ENCODE measurements at places on chromosomes 4 and X.

- no peak for DNase-seq
Observed at GRCh38 chr4:10083861-10084641, 32.5 kb downstream of the WDR1 start.

DNA sequence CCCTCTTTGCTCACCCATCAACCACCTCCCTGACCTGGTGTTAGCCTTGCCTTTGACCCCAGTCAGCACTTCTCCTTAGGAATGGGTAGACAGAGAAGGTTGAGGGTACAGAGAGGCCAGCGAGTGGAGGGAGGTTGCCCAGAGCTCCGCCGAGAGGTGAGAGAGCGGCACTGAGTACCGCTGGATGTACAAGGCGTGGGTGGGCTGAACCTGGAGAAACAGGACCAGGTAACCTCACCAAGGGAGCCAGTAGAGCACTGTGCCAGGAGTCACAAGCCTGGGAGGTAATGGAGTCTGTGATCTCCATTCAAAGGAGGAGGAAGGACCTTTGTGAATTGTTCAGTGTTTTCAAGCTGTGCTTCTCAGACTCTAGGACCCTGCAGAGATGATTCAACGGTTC is 256.2 kb downstream of the EVC2 start:
- no peak for DNase-seq

DNA sequence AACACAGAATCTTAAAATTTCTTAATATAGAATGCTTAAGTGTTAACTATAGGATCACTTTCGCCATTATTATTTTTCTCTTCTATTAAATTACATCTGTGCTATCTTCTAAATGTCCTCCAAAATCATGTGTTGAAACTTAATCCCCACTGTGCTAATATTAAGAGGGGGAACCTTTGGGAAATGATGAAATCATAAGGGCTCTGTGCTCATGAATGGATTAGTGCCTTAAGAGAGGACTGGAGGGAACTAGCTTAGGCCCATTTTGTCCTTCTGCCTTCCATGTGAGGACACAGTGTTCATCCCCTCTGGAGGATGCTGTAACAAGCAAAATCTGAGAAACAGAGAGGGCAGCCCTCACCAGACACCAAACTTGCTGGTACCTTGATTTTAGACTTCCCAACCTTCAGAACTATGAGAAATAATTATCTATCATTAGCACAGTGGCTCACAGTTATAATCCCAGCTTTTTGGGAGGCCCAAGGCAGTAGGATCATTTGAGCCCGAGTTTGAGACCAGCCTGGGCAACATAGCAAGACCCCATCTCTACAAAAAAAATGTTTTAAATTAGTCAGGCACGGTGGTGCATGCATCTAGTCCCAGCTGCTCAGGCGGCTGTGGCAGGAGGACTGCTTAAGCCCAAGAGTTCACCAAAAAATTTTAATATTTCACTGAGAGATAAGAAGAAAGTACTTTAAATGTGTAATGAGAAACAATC is 26.3 kb downstream of the KLHL8 start:
- DNase-seq, result no peak

DNA sequence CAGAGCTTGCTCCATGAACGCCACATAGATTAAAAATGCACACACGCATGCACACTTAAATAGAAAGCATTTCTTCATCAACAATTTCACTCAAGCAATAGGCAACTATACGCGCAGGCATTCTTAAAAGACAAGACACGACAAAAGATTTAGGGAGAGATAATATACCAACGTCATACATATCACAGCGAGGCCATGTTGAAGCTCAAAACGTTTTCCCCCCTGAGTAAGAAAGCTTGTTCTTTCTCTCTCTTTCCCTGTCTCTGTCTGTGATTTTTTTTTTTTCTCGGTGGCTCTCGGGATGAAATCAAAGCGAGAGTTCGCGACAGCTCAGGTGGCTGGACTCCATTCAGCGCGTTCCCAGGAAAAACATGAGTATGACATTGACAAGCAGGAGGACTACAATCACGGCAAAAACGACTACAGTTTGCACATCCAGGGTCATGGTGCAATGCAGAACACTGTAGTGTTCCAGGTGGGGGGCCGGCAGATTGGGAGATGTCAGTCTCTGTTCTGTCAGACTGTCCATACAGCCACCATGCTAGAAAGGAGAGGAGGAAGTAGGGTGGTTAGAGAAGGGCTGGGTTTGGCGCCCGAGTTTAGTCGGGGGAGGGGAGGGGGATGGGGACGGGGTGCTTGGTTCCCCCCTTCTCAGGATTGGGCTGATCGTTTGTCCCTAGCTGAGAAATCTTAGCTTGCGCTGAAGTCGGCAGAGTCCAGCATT is 30.7 kb downstream of the ARHGEF9 start:
- DNase-seq, result no peak

GRCh38 chr4:145511913-145512522 is 30.4 kb downstream of the SMAD1 start:
- peak; percentile 25 for DNase-seq
